ENCODE measurements at places on chromosomes 13 and 19.

DNA sequence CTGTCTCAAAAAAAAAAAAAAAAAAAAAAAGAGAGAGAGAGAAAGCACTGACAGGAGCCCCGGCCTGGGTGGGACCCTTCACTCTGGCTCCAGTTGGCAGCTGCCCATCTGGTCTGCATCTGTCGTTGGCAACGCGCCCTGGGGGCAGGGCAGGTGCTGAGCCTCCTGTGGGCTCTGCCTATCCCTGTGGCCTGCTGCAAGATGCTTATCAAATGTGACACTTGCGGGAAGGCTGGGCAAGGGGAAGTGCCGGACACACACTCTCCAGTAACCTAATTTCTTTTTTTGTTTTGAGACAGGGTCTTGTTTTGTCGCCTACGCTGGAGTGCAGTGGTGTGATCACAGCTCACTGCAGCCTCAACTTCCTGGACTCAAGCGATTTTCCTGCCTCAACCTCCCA lies 10.7 kb upstream of the KPTN start:
- no peak for DNase-seq

- DNase-seq = no peak
Measured at GRCh38 chr13:66446413-66446812, 783.7 kb downstream of the PCDH9 start.

- peak; percentile 84 for DNase-seq
Measured at GRCh38 chr13:114065141-114065925, 67.1 kb downstream of the RASA3 start.

DNA sequence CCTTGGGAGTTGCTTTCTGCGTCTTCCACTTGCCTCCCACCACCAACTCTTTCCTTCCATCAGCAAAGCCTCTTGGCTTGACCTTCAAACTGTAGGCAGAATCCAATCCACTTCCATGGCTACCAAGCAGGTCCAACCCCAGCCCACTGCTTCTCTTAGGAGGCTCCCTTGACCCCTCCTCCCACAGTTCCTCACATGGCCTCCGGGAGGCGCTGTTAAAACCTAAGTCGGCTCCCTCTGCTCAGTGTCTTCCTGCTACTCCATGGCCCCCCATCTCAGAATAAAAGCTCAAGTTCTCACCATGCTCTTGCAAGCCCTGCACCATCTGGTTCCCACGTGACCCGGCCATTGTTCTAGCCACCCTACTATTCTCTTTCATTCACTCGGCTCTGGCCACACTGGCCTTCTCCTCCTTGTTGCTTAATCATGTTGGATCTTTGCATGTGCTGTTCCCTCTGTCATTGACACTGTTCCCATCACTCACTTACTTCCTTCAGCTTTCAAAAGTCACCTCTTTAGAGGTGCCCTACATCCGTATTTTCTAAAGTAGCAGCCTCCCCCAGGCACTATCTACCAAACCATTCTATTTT lies 7.5 kb downstream of the IZUMO2 start:
- no peak for DNase-seq

GRCh38 chr19:41427647-41428480 lies 690 bp upstream of the B3GNT8 start:
- DNase-seq = no peak

DNA sequence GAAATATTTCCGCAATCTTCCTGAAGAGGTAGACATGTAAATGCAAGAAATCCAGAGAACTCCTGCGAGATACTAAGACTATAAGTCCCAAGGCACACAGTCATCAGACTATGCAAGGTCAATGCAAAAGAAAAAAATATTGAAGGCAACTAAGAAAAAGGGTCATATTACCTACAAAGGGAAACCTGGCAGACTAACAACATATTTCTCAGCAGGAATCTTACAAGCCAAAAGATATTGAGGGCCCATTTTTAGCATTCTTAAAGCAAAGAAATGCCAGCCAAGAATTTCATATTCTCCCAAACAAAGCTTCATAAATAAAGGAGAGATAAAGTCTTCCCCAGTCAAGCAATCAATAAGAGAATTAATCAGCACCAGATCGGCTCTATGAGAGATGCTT lies 298.5 kb upstream of the ATXN8OS start:
- no peak for DNase-seq

DNA sequence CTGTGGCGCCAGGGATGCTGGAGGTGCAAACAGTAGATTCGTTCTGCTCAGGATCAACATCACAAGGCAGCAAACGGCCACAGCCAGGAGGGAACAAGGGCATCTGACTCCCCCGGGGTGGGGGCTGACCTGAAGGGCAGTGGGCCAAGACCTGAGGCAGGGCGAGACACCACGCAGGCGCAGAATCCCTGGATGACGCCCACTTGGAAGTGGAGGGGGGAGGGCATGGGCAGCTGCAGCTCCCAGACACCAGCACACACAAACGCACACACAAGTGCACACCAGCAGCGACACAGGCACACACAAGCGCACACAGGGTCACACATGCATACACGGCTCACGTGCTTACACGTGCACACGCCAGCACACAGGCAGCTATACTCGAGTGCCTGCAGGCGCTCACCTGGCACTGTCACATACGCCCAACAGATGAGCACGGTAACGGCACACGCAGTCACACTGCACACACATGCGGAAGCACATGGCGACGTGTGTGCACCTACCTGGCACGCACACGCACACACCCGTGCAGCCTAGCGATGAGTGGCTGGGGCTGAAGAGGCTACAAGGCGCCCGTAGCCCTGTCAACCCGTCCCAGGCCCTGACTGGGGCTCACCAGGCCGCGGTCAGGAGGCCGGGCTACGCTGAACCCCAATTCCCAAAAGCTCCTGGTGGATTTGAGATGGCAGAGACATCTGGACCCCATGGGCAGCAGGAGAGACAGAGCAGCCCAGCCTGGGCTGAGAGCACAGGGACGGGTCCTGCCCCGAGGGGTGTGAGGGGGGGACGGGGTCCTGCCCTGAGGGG lies 5.5 kb downstream of the C2CD4C start:
- no peak for DNase-seq

GRCh38 chr13:110349239-110349638 lies 42.2 kb downstream of the COL4A2 start:
- no peak for DNase-seq

DNA sequence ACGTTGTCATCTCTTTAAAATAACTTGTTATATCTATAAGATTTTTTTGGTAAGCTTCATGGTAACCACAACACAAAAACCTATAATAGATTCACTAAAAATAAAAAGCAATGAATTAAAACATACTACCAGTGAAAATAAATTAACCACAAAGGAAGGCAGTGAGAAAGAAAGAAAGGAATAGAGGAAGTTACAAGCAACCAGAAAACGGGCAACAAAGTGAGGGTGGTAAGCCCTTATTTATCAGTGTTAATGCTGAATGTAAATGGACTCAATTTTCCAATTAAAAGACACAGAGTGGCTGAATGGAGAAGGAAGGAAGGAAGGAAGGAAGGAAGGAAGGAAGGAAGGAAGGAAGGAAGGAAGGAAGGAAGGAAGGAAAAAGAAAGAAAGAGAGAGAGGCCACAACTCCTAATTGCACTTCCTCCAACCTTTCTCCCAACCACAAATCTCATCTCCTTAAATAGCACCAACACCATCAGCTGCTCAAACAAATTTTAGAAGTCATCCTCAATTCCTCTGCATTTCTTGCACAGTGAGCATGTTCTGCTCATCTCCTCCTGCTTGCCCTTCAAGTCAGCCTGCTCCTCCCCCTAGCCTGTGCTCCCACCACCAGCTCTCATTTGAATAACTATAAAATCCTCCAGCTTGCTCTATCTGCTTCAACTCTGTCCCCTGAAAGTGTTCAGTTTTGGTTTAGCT lies 48.6 kb downstream of the CCNA1 start:
- no peak for DNase-seq

DNA sequence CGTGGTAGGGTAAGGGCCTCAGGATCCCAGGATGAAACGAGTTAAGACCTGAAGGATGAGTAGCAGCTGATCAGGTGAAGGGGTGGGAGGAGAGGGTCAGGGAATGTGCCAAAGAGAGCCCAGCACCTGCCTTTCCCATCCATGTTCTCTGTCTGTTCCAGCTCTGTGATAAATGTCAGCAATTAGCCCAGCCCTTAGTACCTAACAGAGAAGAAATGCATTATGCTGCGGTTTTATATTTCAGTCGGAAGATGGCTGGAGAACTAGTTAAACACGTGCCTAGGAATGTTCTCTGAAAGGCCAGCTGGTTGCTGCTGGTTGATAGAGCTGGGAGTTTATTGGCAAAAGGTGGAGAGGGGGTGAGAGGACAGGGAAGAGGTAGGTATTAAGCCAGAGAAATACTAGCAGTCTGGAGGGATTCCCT lies 268.2 kb downstream of the SHISA2 start:
- no peak for DNase-seq

DNA sequence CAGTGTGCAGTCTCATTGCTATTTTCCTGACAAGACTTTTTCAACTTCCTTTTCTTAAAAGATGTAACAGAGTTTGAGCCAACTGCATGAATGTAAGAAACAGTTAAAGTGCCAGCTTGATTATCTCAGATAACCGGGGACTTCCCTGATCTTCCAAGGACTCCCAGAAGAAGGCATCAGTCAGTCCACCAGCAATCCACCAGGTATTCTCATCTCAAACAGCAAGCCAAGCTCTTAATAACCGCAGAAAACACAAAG lies 350.1 kb downstream of the LIG4 start:
- DNase-seq = no peak

GRCh38 chr19:56295531-56296455 lies 18.8 kb downstream of the ZSCAN5A start:
- no peak for DNase-seq

GRCh38 chr19:1699998-1700732 lies 47.8 kb upstream of the TCF3 start:
- DNase-seq = no peak

- no peak for DNase-seq
Measured at GRCh38 chr13:86052141-86052540, 252.9 kb upstream of the SLITRK6 start.

GRCh38 chr19:57671124-57671895 lies 2.6 kb downstream of the ZSCAN4 start:
- DNase-seq = no peak

GRCh38 chr13:98957731-98958442 lies 20.0 kb downstream of the DOCK9 start:
- DNase-seq = no peak

DNA sequence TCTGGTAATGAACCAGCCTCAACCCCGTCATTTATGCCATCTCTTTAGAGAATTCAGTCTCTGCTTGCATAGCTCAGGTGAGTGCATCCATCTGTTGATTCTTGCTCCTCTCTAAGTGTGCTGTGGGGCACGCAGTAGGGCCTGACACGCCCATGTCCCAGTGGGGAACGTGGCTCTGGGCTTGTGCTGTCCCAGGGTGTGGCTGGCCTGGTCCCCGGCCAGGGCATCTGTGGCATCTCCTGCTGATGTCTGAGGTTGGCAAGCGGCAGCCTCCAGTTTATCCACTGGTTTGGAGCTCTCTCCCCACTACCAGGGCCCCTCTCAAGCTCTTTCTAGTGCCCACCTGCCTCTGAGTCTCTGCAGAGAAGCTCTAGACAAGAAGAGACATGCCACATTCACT lies 146.6 kb upstream of the GJB6 start:
- no peak for DNase-seq

GRCh38 chr19:51001515-51001914 lies at the start of gene KLK8:
Gene KLK8, minus strand, starts transcription at chr19:51001604. Its CDS starts 437 bp downstream, at chr19:51001167.
- no peak for DNase-seq

GRCh38 chr13:32837307-32837972 lies 178.8 kb upstream of the KL start:
- DNase-seq = no peak

GRCh38 chr13:61531383-61532065 lies 115.9 kb upstream of the PCDH20 start:
- no peak for DNase-seq

GRCh38 chr13:37621811-37622361 lies 23.3 kb upstream of the POSTN start:
- DNase-seq = no peak

GRCh38 chr13:27117158-27117557 lies 54.5 kb downstream of the USP12 start:
- no peak for DNase-seq

DNA sequence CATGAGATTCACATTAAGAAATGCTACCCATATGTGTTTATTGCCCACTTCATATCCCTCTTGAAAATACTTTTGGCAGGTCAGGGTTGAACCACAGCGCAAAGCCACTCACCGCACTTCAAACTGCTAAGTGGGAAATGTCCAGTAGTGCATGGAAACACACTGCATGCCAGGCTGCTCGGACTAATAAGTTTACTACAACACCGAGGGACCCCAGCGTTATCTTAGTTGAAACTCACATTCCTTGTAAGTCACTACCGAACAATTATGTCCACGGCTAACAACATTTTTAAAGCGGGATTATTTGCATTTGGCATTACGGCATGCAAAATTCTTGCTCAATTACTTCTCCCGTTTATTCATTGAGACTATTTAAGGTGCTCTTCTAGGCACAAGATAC lies 4.0 kb downstream of the BRD4 start:
- no peak for DNase-seq

GRCh38 chr19:44644402-44645016 lies 799 bp downstream of the PVR start:
- DNase-seq = no peak

- DNase-seq = no peak
Measured at GRCh38 chr13:85799097-85799582, at the start of gene SLITRK6. Gene SLITRK6, minus strand, starts transcription at chr13:85799419. Its CDS starts 2,911 bp downstream, at chr13:85796508.
